H1 (cell line): ENCODE measurements at places on chromosomes 6 and 20. TPM values are rescaled to one million over a fixed set of nuclear protein-coding genes. Genes with fewer than 3 reads are reported as not detected.

- DNase-seq = no peak
- H3K4me3 ChIP-seq = no peak overlapping the region
- H3K36me3 ChIP-seq = no peaks in the 10 kb centered on the region
Observed at GRCh38 chr6:154931711-154932424, 63.2 kb upstream of the TIAM2 start.

DNA sequence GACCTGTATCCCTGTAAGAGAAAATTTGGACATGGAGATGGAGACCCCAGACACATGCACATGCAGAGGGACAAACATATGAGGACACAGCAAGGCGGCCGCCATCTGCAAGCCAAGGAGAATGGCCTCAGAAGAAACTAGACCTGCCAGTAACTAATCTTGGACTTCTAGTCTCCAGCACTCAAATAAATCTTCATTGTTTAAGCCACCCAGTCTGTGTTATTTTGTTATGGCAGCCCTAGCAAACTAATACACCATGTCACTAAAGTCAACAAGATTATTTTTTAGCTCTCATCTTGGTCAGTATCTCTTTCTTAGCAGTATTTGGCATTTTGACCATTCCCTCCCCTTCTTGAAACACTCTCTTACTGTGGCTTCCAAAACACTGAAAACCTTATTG lies 26.7 kb downstream of the LATS1 start:
- DNase-seq = no peak
- no peaks in the 10 kb centered on the region for H3K4me1 ChIP-seq
- H3K36me3 ChIP-seq = peaks cover 14% of the 10 kb centered on the region; the same call in 1 of the 2 replicates
- no peaks in the 10 kb centered on the region for H3K27me3 ChIP-seq

DNA sequence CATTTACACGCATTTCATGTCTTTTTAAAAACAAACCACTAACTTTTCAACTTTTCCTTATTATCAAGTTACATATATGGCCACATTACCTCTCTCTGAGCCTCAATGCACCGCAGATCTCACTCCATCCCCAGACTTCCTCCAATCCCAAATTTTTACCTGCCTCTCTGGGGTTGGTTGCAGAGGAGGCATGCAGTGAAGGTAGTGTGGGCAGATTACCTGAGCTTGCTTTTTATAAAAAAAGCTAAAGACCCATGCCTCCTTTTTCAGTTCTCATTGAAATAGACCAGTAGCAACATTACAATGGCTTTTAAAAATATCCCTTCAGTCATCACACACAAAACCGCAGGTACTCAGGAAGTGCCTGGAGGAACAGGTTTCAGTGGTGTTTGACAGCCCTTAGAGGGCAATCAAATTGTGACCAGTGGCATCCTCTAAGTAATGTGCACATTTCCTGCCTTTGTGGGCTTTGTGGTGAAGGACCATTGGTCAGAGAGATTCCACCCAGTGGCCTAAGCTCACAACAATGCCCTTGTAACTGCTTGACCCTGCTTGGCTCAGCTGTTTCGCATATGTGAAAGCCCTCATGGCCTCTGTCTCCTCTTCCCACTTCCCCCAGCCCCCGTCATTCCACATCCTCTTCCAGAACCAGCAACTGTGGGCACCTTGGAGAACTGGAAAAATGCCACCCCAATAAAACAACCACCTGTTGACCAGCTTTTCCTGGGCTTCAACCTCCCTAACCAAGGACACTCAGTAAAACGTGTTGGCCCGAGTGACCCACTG lies 30.2 kb upstream of the IL17A start:
- no peaks in the 10 kb centered on the region for H3K27me3 ChIP-seq
- H3K4me1 ChIP-seq = peaks cover 19% of the 10 kb centered on the region

GRCh38 chr6:35259948-35260590 lies 534 bp downstream of the ZNF76 start:
- H3K36me3 ChIP-seq = no peaks in the 10 kb centered on the region
- peak; percentile 91 for DNase-seq
- peak overlapping the region; percentile 66 for H3K4me3 ChIP-seq
- H3K27ac ChIP-seq = peak overlapping the region; percentile 92
- H3K27me3 ChIP-seq = no peaks in the 10 kb centered on the region
- H3K4me1 ChIP-seq = no peaks in the 10 kb centered on the region

- no peaks in the 10 kb centered on the region for H3K27me3 ChIP-seq
- no peak for DNase-seq
- H3K36me3 ChIP-seq = no peaks in the 10 kb centered on the region
- H3K4me3 ChIP-seq = peak overlapping the region; percentile 77
- H3K27ac ChIP-seq = no peak overlapping the region
- peaks cover 41% of the 10 kb centered on the region for H3K4me1 ChIP-seq
Observed at GRCh38 chr6:30687659-30688431, 1.4 kb upstream of the PPP1R18 start.

DNA sequence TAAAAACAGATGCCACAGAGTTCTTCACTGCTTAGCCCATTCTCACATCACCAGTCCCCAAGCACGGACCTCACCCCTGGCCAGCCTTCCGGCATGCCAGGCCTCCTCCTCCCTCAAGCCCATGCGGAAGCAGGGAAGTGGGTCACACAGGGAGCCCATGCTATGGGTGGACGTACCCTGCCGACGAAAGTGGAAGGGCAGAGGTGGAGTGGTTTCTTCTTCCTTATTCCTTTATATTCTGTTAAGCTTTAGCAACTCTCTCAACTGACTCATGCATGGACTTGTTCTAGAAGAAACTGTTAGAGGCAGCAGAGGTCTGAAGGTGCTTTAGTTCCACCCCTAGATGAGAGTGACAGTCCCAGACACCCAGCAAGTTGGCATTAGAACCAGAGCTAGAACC lies 118.6 kb downstream of the LY86 start:
- no peaks in the 10 kb centered on the region for H3K36me3 ChIP-seq
- no peak for DNase-seq
- no peak overlapping the region for H3K4me3 ChIP-seq
- no peak overlapping the region for H3K27ac ChIP-seq

DNA sequence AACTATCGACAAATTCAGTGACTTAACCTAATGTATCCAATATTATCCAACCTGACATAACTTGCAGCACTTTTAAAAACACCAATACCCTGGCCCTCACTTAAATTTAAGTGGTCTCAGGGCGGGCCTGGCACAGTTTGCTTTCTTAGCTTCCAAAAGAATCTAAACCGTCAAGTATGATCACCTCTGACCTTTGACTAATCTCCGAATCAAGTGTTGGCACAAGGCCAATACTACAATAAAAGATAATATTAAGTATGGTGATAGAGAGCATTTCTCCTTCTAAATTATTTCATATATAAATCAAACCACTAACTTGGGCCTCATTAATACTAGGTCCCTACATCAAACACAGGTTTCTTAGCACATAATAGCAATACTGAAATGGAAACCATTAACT lies 153.0 kb downstream of the PTPRK start:
- DNase-seq = no peak
- H3K36me3 ChIP-seq = no peaks in the 10 kb centered on the region
- H3K27me3 ChIP-seq = no peaks in the 10 kb centered on the region
- H3K4me3 ChIP-seq = no peak overlapping the region
- H3K4me1 ChIP-seq = no peaks in the 10 kb centered on the region

Gene SMPDL3A
- 2.6 and 3.5 TPM in 2 replicates for total RNA-seq

Gene MYO6
- 18.2 and 21.9 TPM in 2 replicates for total RNA-seq
